ENCODE measurements at places on chromosomes 2 and 18.

- no peak for DNase-seq
Measured at GRCh38 chr2:205539603-205540002, 142.7 kb upstream of the NRP2 start.

GRCh38 chr2:176423819-176424218 is 154.6 kb downstream of the MTX2 start:
- no peak for DNase-seq

DNA sequence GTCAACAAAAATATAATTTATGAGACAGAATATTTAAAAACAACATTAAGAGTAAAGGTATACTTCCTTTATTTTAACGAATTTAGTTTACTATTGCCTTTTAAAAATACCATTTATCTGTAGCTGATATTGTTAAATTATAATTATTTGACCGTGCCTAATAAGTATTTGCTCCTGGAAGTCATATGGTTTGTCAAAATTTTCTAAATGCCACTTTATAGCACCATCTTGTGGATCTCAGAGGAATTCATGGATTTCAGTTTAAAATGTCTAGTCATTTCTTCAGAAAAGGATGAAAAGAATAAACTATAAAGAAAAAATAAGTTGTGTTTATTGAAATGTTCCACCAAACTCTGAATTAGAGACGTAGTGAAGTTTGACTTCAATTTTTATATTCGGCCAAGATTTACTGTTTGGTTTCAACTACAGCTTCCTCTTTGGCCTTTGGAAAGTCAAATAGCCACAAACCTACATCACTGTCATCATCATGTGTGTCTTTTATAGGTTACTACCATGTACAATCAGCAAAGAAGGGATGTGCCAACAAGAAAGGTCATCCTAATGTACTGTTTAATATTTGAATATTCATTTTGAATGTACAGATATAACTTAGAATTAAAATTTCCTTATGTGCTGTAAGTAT is 10.3 kb upstream of the FTCDNL1 start:
- DNase-seq: no peak

GRCh38 chr2:52289741-52290140 is 1257.8 kb upstream of the NRXN1 start:
- no peak for DNase-seq

GRCh38 chr2:166765141-166765540 is 123.1 kb upstream of the XIRP2 start:
- DNase-seq: no peak

DNA sequence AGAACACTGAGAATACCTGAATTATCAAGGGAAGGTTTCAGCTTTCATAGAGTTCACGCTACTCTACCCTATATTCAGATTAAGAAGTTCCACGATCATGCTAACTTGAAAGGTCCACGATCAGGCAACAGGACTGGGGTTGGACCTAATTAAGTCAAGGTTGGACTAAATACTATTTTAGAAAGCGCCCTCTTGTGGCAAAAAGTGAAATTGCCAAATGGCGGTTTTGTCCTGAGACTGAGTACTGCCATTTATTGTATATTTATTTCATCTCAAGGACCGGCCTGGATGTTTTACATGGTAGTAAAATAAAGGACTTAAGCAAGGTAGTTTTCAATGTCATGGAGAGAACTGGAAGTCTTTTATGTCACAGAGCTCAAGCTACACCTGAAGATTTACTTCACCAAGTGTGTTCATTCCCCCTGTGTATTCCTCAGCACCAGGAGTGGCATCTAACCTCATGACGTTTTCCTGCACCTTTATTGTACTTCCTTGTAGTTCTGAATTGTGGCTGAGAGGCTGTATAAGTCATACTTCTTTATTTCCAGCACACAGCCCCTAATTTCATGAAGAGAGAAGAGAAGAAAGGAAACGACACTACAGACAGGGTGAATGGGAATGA is 56.8 kb downstream of the SRD5A2 start:
- DNase-seq: peak; percentile 4

DNA sequence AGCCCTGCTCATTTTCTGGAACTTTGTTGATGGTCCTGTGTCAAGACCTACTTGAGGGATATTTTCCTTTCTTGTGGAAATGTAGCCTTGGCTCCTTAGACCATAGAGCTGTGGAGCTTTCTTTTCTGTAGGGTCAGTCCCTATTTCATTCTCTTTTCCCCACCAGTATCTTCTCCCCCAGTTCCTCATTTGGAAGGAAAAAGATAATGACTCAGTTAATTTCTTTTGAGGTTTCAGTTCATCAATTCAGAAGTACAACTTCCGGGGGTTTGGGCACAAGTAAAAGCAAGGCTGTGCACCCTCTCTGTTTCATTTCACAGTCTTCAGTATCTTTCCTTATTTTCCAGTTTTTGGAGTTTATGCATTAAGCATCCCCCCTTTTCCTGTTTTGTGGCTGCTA is 70.7 kb downstream of the CDC42EP3 start:
- no peak for DNase-seq

- DNase-seq: no peak
Measured at GRCh38 chr2:148603562-148603920, 41.0 kb upstream of the EPC2 start.

DNA sequence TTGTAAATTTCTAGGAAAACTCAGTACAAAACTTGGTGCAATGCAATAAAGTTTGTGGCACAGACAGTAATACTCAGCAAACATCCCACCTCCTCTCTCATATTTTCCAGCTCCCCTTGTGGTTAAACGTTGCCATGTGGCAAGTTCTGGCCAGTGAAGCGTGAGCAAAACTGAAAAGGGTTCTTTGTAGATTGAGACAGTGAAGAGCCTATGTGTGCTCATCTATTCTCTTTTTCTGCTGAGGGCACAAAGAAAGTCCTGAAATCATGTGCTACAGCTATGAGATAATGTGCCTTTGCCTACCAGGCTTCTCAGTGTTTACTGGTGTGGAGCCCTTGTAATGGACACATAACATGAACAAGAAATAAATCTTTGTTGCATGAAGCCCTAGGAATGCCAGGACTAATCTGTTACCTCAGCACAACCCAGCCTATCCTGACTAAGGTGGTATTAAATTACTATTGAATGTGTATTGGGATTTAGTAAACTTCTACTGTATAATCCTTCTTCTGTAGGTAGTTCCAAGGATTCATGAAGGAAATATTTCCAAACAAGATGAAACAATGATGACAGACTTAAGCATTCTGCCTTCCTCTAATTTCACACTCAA is 13.0 kb upstream of the TYMS start:
- DNase-seq: no peak

- no peak for DNase-seq
Measured at GRCh38 chr2:104923665-104924064, 69.8 kb downstream of the POU3F3 start.

DNA sequence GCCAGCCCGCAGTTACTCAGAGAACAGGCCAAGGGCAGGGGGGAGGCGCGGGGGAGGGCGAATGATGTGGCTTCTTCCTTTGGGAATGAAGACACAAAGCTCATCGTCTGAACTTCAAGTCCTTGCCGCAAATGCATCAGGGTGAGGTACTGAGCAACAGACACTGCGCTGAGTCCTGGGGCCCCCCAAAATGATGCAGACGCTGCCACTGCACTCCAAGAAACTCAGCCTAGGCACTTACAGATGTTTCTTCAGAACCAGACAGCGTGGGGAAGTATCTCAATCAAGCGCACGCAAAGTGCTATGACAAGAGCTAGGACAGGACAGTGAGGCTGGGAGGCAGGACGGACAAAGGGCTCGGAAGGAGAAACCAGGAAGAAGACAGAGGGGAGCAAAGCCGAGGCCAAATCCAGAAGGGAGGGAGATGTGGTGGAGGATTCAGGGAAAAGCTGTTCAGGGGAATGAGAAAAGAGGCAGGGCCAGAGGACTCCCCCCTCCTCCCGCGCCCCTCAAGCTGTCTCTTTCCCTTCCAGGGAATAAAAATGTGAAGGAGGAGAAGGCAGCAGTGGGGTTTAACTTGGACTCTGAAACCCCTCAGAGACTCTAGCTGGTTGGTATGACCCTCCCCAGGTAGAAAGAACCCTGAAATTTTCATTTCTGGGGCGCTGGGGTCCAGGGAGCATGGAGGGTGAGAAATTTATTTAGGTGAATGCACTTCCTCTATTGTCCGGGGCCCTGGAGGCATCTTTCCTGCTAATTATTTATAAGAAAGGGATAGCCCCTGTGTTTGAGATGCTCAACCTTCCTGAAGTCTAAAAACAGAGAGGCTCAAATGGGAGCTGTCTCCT is 34.9 kb downstream of the CIB4 start:
- no peak for DNase-seq

DNA sequence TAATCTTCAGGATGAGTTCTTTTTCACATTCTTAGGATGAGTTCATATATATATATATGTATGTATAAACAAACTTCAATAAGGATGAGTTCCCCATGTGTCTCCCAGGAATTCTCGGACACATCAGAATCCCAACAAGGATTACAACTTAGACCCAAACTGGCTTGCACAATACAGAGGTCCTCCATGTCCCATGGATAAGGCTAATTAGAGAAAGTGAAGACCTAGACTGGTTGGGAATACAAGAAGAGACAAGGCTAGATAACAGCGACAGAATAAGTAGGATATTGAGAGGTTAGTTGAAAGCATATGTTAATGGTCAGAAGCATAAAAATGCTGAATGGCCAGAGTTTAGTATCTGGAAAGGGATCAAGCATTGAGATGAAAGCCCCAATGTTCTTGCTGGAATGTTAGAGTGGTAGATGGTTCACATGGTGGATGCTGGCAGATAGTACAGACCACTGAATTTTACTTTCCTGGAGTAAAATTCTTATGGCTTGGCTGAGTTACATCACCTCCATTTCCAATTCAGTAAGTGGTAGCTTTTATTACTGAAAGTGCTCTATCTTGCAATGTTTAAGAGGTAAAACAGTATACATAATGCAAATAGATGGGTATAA is 154.9 kb upstream of the EPHA4 start:
- no peak for DNase-seq

- no peak for DNase-seq
Measured at GRCh38 chr18:42187611-42188380, 232.8 kb downstream of the PIK3C3 start.

GRCh38 chr18:24914685-24915084 is 437.3 kb downstream of the ZNF521 start:
- DNase-seq: no peak

DNA sequence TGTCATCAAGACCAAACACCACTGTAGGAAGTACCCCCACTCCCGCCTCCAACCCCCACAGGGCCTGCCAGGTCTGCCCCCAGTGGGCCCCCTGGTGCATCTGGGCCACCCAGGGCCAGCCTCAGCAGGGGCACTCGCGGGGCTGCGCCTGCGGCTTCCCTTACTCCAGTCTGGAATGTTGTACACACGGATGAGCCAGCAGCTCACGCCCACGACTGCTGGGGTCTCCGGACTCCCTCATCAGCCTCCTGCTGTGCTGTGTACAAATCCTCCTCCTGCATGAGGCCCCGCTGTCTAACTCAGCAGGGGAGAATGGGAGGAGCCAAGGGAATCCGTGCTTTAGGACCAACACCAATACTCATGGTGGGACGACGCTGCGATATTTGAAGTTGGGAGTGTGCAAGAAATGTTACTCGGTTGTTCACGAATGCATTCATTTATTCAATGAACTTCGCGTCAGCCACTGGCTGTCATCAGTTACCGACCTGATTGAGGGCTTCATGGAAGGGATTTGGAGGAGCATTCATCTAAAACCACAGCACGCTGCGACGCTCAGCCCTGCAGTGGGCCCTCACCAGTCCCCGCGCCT is 654 bp upstream of the ASB1 start:
- no peak for DNase-seq

- no peak for DNase-seq
Measured at GRCh38 chr18:27619090-27619772, 434.1 kb upstream of the CHST9 start.

- no peak for DNase-seq
Measured at GRCh38 chr2:20457661-20458630, 11.1 kb downstream of the RHOB start.

DNA sequence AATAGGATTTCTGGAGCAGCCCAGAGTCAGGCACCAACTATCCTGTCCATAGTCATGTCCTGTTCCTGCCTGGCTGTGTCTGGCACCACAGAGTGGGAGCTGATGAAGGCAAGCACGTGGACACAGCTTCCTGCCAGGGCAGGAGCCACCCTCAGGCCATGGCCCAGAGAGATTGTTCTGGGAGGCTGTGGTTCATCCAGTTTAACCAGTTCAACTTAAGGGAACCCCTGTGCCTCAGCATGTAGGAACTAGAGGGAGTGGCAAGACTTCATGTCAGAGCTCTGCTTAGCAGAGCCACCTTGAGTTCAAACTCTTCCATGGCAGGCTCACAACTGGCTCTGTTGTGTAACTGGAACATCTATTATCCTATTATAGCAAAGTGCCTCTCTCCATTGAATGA is 73.2 kb upstream of the NCKAP5 start:
- DNase-seq: no peak

GRCh38 chr2:68828887-68829708 is 42.1 kb downstream of the BMP10 start:
- no peak for DNase-seq

- no peak for DNase-seq
Measured at GRCh38 chr2:19321946-19322345, 36.5 kb downstream of the OSR1 start.

- no peak for DNase-seq
Measured at GRCh38 chr2:42371611-42372473, 10.8 kb upstream of the COX7A2L start.

- DNase-seq: no peak
Measured at GRCh38 chr2:129233166-129233565, 746.3 kb upstream of the RAB6C start.

DNA sequence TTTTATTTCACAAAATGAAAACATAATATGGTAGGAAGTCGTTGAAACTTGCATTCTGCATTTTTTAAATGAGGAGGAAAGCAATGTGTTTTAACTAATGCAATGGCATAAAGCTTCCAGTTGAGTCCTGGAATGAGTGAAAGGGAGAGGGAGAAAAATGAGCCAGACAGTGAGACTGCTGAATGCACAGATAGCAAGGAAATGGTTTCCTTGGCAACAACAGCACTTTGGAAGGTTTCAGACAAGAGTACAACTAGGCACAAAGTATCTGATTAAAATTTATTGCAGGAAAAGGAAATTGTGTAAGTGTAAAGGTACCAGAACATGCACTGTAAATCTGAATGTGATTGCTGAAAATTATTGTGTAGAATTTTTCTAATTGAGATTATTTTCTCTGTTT is 320.1 kb upstream of the KYNU start:
- no peak for DNase-seq

DNA sequence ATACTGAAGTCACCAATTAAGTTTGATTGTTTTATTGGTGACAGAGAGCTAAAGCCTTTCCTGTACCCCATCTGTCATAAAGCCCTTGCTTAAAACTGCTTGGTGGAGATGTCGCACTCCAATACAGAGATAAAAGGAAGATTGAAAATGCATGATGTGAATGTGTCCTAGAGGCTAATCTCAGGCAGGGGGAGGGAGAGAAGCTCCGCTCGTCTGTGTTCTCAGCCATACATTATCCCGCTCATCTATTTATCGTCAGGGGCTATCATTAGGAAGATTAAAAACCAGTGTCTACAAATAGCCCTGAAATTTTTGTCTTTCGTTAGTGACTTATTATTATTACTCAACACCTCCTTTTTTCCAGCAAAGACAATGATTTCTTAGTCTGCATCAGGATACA is 110.3 kb downstream of the CMPK2 start:
- no peak for DNase-seq
